ENCODE measurements at places on chromosomes 5 and 9.

- no peak for DNase-seq
Measured at GRCh38 chr9:75893106-75893505, 2.6 kb downstream of the PCSK5 start.

GRCh38 chr5:80654054-80654390 lies 430 bp upstream of the MSH3 start:
- DNase-seq, result no peak

DNA sequence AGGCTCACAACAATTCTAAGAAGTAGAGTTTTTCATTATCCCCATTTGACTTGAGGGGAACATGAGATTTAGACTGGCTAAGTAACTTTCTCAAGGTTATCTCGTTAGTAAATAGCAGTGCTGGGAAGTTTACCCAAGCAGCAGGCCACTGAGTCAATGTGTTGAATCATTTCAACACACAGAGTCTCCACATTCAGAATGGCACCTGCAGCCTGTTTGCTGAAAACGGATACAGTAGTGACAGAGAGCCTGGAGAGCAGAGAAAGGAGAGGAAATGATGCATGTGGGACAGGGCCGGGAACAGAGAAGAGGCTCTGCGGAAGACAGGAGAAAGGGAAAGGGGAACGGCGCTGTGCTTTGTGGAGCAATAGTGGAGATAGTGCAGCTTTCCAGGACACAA lies 33.5 kb upstream of the ZSWIM6 start:
- no peak for DNase-seq

DNA sequence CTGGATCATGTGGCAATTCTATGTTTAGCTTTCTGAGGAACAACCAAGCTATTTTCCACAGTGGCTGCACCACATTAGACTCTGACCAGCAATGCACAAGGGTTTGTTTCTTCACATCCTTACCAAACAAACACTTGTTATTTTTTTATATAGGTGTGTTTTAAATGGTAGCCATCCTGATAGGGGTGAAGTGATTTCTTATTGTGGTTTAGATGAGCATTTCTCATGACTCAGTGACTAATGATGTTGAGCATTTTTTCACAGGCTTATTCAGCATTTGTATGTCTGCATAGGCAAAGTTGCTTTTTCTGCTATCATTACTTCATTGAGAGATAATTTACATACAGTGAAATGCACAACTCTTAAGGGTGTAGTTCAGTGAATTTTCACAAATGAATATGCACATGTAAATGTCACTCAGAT lies 36.0 kb downstream of the ANKRD33B start:
- DNase-seq, result no peak

DNA sequence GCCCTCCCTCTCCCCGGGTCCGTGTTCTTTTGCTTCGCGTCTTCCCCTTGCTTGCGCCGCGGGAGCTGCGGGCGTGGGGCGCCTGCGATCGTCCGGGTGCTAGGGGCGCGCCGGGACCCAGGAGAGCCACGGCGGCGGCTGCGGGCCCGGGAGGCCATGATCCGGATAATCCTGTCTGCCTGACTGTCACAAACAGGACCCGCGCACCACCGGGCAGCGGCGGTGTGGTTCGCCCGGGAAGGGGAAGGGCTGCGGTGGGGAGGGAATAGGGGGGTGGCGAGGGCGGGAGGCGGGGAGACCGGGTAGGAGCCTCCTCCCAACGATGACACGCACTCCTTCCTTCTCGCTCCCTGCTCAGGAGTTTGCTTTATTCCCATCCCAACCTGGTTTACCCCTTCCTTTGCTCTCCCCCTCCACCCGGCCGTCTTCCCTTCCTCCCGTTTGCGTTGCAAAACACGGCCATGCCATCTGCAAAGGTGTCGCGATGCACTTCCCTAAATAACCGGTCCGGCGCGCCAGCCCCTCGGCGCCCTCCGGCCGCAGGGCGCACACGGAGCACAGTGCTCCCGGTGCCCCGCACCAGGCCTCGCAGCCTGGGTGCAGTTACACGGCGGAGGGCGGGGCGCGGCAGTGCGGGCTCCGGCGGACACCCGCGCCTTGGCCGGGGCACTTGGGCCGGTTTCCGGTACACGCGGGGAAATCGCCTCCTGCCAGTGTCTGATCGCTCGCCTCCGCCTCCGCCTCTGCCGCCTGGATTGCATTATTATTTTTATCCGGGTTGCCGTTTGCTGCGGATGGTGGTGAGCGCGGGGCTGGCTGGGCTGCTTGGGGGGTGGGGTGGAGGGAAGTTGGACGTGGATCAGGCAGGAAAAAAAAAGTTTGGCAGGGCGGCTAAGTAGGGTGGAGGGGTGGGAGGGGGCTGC lies 1.5 kb downstream of the SMARCA2 start:
- DNase-seq, result peak; percentile 31

GRCh38 chr5:89597878-89598277 lies 714.9 kb upstream of the MEF2C start:
- DNase-seq, result no peak

DNA sequence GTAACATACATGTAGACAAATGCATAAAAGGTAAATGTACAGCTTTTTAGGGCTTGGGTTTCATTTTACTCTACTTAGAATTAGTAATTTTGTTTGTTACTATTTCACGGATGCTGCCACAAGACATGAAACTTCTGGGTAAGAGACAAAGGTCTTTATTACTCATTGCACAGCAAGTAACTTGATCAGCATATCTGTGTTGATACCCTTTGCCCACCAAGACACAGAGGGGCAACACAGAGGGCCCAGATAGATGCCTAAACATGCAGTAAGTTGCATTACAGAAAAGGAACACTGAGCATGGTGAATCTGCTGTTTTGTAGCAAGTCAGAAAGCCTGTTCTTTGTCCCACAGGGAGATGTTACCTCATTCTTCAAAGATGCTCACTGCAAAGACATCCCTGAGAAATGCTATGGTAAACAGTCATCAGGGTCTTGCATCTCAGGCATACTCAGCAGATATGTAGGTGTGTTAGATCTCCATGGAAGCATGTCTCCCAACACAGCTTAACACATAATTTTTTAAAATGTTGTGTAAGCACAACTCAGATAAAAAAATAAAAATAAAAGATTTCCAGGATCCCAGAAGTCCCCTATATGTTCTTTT lies 10.3 kb downstream of the ITGA2 start:
- DNase-seq, result no peak

- no peak for DNase-seq
Measured at GRCh38 chr9:134189145-134189469, 24.7 kb upstream of the RNU6ATAC start.

DNA sequence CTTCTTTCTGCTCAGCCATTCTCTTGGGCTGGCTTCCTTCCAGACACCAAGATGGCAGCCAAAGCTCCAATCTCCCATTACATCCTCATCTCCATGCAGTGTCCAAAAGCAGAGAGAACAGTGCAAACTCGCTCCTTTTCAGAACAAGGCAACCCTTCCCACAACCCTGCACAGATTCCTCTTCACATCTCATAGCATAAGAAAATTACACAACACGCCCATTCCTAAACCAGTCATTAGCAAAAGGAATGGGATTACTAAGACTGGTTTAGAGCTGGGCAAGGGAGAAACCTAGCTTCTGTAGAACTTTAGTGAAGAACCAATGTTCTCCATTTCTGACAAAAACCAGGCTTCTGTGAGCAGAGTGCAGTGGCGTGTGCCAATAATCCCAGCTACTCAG lies 51.5 kb upstream of the CTNNA1 start:
- DNase-seq, result no peak

DNA sequence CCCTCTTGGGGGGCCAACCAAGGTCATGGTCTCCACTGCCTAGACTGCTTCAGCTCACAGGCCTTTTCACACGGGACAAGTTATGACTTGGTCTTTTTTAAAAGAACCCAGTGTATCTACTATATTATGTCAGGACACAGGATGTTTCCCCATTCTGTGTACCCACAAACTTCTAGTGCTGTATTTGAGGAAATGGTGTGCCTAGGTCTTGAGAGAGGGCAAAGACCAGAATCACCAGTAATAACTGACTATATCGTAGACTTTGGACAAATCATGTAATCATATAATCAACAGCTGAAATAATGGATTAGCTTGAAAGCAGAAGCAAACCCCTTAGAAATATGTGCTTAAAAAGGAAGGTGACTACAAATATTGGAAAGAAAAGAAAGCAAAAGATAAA lies 133.3 kb downstream of the ARL15 start:
- DNase-seq, result no peak

- no peak for DNase-seq
Measured at GRCh38 chr5:35134278-35135030, 86.7 kb upstream of the AGXT2 start.

DNA sequence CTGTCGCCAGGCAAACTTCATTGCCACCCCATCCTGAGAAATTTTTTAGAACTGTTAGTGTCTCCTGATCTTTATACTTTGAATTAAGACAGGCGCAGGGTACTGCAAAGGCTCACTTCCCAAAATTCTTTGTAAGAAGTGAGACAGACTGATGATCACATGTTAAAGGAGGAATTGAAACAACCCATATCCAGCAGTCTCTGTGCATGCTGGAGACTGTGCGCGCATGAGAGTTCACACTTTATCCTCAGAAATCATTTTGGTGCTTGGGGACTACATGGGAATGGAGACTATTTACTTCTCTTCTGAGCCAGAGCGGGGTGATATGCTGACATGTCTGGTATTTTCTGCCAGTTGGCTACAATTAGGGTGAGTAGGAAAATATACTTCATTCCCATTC lies 91.2 kb downstream of the ZNF474 start:
- no peak for DNase-seq
